T-helper 2 cell (primary cell): ENCODE measurements at places on chromosomes 4 and X.

GRCh38 chr4:148955564-148956297 is 513.5 kb upstream of the NR3C2 start:
- no peak for DNase-seq

- DNase-seq, result no peak
Measured at GRCh38 chr4:149823769-149824221, 8.2 kb upstream of the IQCM start.

GRCh38 chrX:30570505-30570904 is 7.1 kb downstream of the TASL start:
- no peak for DNase-seq

GRCh38 chr4:99855678-99856077 is 38.5 kb downstream of the LAMTOR3 start:
- no peak for DNase-seq

GRCh38 chrX:1006156-1006730 is 206.2 kb downstream of the CRLF2 start:
- no peak for DNase-seq

- DNase-seq, result no peak
Measured at GRCh38 chr4:153036931-153037482, 100.9 kb downstream of the FHDC1 start.

GRCh38 chr4:142322996-142323395 is 523.1 kb downstream of the INPP4B start:
- DNase-seq, result no peak

DNA sequence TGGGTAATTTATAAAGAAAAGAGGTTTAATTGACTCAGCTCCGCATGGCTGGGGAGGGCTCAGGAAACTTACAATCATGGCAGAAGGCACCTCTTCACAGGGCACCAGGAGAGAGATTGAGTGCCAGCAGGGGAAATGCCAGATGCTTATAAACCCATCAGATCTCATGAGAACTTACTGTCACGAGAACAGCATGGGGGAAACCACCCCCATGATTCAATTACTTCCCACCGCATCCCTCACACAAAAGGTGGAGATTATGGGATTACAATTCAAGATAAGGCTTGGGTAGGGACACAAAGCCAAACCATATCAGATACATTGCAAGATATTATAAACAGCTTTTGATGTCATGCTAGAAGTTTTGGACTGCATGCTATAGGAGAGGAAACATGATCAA is 204.3 kb downstream of the VEGFC start:
- no peak for DNase-seq

DNA sequence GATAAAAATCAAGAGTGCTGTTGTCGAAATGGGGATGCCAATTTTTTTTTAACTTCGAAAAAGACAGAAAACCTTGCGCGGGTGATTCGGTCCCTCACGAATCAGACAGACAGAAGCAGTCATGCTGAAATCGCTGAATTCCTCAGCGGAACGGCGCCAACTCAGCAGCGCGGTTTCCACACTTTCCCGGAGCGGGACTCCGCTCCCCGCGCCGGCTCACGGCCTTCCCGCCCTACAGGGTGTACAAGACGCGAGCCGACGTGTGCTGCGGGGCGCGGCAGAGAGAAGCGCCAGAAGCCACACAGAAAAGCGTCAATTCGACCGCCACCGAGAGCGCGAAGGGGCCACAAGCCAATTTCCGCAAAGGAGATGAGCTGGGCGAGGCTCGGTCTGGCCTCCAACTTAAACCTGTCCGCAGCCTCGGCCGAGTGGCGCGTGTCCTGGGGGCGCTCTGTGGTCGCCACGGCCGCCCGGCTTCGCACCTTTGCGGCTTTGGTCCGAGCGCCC is 1.3 kb downstream of the NEXMIF start:
- no peak for DNase-seq

- no peak for DNase-seq
Measured at GRCh38 chr4:75432683-75433082, 81.5 kb downstream of the RCHY1 start.

GRCh38 chr4:56674984-56675383 is 6.1 kb downstream of the HOPX start:
- no peak for DNase-seq

- no peak for DNase-seq
Measured at GRCh38 chr4:151035911-151036310, 20.8 kb upstream of the LRBA start.

DNA sequence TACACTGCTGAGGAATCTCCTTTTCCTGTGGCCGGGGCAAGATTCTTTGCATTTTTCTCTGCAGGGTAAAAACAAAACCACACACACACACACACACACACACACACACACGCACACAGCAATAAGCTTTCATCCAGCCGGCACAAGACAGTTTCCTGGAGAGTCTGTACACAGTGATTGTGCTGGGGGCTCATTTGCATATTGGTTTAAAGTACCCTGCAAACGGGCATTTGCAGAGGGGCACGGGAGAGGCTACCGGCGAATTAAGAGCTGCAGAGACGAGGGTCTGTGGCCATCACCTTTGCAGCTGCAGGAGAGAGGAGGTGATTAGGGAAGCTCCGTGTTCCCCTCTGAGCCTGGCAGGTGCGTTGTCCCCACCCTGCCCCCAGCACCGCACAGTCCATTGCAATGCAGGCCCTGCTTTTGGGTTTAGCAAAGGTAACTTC is 219.9 kb downstream of the SHOX start:
- no peak for DNase-seq

DNA sequence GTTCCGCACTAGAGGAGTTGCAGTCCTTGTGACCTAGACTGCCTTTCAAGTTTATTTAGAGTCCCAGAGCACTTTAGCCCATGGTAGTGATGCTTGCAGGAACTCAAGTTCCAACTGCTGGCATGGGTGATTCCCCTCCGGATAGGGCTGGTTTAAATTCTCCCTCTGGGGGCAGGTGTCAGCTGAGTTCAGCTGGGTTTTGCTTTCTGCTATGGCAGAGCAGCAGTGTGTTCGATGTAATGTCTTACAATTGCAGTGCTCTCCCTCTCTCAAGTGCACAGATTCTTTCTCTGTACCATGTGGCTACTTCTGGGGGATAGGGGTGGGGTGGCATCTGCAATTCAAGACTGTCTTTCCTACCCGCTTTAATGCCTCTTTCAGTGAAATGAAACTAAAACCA is 164.8 kb upstream of the ZIC3 start:
- no peak for DNase-seq

DNA sequence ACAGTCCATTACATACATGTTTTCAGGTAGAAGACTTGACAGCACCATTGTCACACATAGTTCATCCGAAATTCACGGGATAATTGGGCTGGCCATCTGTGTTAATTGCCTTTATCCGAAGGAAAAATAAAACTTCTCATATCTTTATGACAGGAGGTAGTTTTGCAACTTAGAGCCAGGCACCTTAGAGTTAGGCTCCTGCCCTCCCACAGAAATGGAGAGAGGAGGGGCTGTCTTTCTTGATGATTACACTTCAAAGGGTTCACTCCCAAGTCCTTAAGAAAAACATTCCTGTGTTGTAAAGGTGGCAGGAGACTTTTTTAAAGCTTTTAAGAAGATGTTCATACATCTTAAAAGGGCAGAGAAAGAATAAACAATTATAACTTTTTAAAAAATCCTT is 10.5 kb upstream of the SCARB2 start:
- no peak for DNase-seq

- DNase-seq, result no peak
Measured at GRCh38 chrX:140431521-140431920, 73.3 kb downstream of the SOX3 start.

DNA sequence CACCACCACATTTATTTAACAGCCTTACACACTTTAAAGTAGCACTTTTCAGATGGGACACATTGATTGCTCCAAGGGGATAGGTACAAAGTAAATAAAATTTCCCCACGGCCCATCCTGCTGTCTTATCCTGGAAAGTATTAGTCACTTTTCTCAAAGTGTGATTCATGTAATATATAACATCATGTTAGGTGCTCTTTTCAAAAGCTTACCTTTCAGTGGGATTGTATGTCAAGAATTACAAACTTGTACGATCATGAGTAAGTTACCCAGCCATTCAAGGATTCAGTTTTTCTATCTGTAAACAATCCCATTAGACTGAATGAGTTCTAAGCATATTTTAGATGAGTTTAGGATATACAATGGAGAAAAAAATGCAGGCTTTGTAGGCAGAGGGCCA is 876.6 kb upstream of the GRID2 start:
- no peak for DNase-seq

DNA sequence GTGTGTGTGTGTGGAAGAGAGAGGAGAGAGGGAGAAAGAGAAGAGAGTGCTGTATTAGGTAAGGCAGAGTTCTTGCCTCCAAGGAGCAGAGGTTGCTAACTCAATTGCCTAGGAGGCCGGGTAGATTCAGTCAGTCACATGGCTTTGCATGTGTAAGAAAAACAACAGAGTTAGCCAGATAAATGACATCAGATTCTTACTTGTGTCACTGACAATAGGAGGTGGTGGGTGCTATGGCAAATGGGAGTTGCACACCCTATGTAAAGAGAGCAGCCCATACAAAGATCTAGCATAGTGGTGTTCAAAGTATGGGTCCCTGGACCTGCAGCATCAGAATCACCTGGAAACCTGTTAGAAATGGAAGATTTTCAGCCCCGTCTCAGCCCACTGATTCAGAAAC is 14.4 kb upstream of the PGRMC2 start:
- DNase-seq, result no peak

DNA sequence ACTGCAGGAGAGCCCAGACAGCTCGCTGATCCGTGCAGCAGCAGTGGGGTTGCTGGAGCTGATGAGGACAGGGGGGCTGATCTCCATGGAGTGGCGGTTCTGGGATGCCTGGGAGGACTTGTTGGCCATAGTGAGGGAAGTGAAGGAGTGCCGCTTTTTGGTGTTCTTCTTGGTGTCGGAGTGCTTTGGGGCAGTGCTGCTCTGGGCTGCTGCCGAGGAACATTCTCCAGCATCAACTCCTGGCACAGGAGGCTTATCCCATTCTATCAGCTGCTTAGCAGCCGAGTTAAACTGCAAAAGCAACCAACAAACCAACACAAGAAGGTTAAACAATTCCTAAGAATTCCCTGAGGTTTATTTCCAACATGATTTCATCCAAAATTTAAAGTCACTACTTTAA is 126.3 kb upstream of the CBR4 start:
- no peak for DNase-seq

GRCh38 chr4:79917246-79917645 is 155.8 kb downstream of the ANTXR2 start:
- peak; percentile 22 for DNase-seq

- no peak for DNase-seq
Measured at GRCh38 chr4:162232349-162232748, 68.5 kb upstream of the FSTL5 start.

DNA sequence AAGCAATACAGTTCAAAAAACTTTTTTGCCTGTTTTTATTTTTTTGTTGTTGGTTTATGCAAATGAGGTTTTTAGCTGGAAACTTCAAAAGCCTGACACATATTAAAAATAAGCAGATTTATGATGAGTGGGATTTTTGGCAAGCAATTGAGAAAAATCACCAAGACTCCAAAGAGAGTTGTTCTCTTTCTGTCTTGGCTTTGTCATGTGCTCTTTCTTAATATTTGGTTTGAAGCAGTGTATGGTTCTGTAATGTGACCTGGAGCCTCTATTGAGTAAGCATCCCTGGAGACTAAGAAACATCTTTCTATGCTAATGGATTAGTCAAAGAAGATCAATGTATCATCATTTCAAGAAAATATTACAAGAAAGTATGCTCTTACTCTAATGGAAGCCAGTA is 11.7 kb downstream of the TRIM2 start:
- no peak for DNase-seq

- no peak for DNase-seq
Measured at GRCh38 chr4:15410750-15411149, 17.1 kb upstream of the C1QTNF7 start.

GRCh38 chr4:126533146-126533805 is 1099.5 kb upstream of the INTU start:
- no peak for DNase-seq
